Cortex of kidney (tissue), 1 donor: ENCODE measurements at places on chromosomes 12 and 14.

DNA sequence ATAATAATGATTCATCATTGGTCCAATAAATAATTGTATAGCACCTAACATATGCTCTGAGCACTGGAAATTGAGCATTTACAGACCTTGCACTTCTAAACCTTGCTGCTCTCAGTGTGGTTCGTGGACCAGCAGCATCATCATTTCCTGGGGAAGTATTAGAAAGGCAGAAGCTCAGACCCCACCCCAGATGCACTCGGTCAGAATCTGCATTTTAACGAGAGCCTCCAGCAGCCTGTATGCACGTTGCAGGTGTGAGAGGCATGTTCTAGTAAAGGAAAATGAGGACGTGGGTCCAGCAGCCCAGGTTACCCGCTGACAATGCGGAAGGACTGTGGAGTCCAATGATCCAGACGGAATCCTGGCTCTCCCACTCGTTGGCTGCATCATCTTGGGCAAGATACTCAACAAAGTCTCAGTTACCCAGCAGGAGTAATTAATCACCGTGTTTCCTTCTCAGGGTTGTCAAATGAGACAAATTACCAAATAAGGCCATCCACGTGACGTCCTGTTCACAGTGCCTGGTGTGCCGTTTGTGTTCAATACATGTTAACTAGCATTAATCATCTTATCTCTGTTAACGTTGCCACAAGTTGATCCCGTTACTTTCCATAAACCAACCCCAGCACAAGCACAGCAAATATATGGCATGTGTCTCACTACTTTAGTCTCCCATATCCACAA lies 49.2 kb upstream of the CCND2 start:
- no peak for DNase-seq

- no peak for DNase-seq
Observed at GRCh38 chr14:21298358-21298757, 18.5 kb downstream of the RPGRIP1 start.

- DNase-seq = no peak
Observed at GRCh38 chr12:9750276-9751203, 10.2 kb downstream of the CD69 start.

GRCh38 chr14:66238969-66239368 lies 247.2 kb upstream of the CCDC196 start:
- DNase-seq = no peak

DNA sequence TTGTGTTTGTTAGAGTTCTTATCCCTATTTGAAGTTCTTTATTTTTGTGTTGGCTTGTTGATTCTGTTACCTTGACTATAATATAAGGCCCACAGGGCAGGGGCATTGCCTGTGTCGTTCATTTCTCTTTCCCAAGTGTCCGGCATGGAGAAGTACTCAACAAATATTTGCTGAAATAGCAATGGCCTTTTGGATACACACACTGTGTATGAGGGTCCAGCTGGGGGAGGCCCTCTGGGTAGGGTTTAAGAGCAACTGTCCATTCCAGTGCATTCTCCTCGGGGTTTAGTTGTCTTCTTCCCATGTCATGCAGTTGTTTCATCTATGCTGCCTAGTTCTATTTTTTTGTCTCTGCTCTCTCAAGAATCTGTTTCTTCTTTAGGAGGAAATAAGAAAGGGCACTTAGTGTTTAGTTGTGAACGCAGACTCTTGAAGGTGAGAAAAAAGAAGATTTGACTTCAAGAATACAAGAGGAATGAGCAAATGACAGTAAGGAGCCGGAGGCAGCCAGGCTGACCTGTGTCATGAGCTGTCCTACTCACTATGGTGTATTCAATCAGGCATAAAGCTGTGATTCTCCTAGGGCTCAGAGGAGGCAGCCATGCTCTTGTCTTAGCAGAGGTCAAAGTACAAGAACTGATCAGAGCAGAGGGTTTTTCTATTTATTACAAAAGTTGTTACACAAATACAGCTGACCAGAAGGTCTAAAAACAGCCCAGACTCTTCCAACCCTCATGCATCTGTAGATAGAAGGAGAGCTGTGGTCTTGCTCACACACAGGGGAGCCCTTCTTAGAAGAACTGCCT lies 10.2 kb downstream of the ERG28 start:
- no peak for DNase-seq

- DNase-seq = no peak
Observed at GRCh38 chr14:84340938-84341337, 1189.0 kb upstream of the FLRT2 start.

DNA sequence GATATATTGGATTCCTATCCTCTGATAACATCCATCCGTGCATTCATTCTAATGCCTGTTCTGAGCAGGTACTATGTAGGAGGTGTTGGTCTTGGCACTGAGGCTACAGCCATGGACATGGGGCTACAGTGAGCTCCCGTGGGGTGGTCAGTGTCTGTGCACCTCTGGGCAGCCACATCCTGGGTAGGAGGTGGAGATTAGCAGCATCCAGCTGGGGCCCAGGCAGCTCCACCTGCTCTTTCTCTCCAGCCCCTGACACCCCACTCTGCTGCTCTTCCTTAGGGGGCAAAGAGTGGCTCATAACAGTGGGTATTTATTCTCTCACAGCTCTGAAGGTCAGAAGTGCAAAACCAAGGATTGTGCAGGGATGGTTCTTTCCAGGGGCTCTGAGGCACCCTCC lies 292.0 kb upstream of the SFSWAP start:
- no peak for DNase-seq

DNA sequence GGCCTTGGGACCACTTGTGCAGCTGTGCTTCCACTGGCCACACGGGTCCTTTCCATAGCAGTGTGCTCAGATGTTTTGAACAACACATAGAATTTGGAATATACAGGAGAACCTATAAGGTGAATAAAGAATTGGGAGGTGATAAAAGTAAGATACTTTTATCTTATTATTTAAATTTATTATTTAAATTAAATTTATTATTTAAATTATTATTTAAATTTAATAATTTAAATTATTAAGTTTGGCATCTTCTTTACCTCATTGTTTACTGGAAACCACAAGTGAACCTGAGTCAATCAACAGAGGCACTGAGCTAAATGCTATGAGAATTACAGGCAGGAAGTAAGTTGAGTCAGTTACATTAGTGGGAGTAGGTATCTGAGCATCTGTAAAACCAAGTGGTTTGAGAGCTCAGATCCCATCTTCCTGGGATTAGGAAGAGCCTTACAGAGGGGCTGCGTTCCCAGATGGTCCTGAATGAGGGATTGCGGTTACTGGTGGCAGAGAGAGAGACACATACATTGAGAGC lies 103.1 kb downstream of the ESR2 start:
- no peak for DNase-seq
